ENCODE measurements at places on chromosomes 2 and 18.

GRCh38 chr18:23857756-23858155 is 156.8 kb upstream of the TTC39C start:
- no peak for DNase-seq

- no peak for DNase-seq
These were observed 26.8 kb downstream of the FAM178B start for GRCh38 chr2:96959406-96960110.

DNA sequence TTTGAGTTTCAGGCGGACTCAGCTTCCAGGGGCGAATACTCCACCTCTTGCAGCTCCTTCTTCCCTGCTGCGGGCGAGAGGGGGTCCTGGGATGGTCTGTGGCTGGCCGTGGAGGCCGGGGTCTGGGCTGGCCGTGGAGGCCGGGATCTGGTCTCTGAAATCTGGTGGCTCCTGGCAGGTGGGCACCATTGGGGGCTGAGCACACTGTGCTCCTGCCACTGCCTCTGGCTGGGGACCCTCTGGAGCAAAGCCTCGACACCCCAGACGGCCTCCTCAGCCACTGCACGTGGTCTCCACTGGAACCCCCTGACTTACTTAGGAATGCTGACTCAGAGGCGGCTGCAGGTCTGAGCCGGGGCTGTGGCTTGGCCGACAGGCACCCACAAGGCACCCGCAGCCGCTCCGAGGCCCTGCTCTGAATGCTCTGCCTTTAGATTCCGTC is 100.1 kb upstream of the ALKAL2 start:
- DNase-seq = no peak

- DNase-seq = no peak
These were observed 303.1 kb upstream of the FBXO11 start for GRCh38 chr2:48209214-48209885.

DNA sequence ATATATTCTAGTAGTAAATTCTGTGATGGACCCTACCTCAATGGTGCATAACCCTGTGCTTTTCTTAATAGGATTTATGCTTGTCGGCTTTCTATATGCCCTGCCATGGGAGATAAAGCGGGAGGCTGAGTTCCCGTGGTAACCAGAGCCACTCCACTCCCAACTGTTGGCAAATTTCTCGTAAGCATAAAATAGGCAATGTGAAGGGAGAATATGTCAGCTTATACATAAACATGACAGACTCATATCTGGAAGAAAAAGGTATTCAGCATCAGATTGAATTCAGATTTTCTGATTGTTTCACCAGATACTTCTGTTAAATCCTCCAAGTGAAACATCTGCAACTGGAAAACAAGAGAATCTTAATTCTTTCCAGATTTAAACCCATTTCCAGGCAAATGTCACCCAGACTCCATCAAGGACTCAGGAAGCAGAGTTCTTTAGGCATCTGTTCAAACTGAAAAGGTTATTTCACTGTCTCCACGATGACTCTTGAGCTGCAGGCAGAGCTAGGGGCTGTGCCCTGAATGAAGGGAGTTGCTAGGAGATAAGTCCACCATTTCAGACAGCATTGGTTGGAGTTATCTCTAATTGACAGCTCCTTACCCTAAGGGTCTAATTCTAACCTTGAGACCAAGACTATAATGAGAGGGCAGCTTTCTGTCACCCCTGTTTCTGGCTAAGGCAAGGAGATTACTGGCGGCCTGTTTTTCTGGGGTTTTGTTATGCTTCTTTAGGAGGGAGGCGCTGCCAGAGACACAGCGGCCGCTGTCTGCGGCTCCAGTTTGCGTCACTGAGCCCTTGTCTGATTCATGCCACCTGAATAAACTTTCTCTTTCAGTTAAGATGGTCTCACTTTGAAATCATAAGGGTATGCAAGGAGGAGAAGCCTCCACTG is 381.3 kb downstream of the SOX11 start:
- DNase-seq = no peak

DNA sequence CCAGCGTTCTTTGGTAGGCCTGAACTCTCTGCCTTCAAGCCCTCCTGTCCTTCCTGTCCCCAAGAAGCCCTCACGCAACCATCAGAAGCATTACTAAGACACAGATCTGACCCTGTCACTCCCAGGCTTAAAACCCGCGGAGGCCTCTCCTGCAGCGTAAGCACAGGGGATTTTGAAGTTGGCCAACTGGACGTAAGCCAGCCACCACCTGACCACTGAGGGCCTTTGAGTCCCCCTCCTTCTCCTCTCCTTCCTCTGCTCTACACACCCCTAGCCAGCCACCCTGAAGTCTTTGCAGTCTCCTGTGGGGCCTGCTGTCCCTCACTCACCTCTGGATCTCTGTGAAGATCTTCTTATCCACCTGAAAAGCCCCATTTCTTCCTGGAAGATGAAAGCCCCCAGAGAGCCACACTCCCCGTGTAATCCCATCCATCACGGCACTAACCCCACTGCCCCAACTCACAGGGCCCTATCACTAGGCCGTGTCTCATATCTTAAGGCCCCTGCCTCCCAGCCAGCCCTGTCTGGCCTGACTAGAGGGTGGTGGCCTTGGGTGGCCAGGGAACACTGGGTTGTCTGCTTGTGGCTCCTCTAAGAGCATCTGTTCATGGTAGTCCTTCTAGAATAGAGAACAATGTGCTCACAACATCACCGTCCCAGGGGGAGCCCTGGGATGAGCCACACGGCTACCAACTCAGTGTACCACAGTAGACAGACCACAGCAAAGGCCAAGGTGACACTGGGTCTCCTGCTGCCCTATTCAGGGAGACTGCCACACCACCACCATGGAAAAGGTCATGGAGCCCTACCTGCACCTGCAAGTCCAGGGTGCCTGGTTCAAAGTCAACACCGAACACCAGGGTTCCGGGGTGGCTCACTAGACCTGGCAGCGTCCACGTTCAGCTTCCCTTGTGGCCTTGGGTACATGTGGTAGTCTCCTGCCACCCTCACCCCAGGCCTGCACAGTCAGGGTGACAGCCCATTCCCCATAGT is 191.6 kb downstream of the ZBTB7C start:
- DNase-seq = no peak

- no peak for DNase-seq
These were observed 93.5 kb upstream of the STK39 start for GRCh38 chr2:168340931-168341330.

- DNase-seq = no peak
These were observed 437.6 kb downstream of the ZEB2 start for GRCh38 chr2:144082327-144082726.

- DNase-seq = no peak
These were observed 519.2 kb upstream of the SPHKAP start for GRCh38 chr2:228700638-228701037.

DNA sequence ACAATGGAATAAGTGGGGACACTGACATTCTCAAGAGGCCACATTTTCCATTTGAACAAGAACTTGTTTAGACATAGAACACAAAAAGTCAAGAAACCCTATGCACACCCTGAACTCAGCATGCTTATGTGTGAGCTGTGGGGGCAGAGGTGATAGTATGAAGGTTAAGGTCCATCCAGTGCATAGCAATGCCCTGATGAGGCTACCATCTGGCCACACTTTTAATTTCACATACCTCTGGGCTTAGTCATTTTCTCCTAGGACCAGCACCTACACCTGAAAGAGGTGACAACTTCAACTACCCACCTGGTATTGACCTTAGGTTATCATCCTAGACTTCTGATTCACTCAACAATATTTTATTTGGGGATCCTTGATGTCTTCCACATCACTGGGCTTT is 139.8 kb downstream of the PIK3C3 start:
- no peak for DNase-seq

DNA sequence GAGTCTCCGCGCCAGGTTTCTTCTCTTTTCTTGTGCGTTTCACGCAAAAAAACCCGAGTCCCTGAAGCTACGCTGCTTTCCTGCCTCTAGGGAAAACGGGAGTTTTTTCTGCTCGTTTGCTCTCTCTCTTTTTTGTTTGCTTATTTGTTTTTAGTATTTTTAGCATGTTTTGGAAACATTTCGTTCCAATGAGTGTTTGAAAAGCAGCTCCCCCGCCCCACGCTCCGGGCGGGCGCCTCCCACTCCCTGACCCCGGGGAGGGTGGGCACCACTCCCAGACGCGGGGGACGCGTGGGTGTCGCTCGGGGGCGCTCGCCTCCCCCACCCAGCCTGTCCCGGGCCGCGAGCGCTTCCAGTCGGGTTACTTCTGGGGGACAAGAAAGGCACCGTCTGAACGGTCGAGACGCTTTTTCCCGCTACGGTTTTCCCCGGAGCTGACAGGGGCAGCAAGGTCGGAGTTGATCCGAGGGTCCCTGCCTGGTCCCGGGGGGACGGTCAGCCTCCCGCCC is 446 bp upstream of the EFHD1 start:
- no peak for DNase-seq

GRCh38 chr2:24021122-24021998 is 11.5 kb downstream of the MFSD2B start:
- DNase-seq = no peak

GRCh38 chr2:160335441-160335840 is 135.4 kb upstream of the ITGB6 start:
- no peak for DNase-seq

DNA sequence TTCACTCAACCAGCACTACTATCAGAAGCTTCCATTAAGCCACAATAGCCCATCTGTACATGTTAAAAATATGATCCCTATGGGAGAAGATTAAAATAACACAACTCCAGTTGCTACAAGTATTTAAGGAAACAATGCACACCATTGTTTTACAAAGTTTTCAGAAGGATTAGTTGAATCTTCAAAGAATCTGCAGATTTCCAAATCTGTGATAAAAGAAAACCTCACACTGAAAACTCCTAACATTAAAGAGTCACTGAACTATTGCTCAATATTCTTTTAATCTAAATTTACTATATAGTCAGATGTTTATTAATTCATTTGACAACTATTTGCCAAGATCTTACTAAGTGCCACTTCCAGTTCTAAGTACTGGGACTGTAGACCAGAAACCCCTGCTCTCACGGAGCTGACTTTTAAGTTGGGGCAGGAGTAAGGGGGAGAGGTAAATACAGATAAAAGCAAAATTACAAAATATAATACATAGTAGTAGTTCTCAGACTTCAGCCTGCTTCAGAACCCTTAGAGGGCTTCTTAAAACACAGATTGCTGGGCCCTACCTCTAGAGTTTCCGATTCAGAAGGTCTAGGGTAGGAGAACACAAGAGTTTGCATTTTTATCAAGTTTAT is 94.4 kb downstream of the STK39 start:
- no peak for DNase-seq

- no peak for DNase-seq
These were observed 45.5 kb downstream of the OSR1 start for GRCh38 chr2:19312949-19313348.

DNA sequence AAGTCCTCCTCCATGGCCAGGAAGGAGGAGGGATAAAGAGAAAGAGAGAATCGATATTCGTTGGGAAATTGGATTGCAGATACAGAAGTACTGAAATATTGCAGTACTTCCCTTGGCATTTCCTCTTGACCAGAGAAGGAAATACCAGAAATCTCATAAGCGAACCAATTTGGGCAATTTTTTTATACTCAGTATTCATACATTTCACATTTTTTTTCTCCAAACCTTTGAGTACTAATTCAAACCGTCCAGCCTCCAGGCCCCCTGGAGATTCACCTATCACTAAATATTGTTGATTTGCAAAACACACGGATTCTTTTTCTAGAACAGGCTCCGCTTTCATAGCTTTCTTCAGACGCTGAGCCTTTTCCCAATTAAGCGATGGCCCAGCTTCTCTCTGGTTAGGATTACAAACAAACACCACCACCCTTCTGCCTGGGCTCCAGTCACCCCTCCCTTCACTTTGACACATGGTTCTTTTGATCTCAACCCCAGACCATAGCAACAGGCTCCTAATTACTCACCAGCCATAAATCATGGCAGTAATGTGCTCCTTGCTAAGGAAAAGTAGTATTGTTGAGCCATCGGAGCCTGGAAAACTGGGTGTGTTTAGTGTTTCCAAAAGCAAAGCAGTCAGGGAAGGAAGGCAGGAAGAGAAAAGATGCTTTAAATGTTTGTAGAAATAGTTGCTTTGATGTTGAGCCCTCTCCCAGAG is 138.4 kb upstream of the CCDC68 start:
- no peak for DNase-seq

DNA sequence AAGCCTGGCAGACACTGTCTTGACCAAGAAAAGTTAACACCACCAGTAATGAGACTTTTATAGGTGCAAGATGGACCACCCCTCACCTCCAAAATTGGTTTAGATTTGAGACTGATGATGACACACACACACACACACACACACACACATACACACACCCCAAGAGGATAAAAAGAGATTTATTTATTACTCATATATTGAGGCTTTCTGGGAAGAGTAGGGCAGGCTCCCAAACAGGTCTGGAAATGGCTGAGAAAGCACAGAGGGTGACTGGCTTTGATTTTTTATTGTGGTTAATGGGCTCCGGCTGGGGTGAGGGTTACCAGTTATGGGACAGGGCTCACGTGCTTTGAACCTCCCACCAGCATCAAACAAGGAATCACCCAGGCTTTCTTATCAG is 54.2 kb upstream of the ADAM23 start:
- no peak for DNase-seq

GRCh38 chr2:105072039-105072438 is 34.2 kb downstream of the MRPS9 start:
- no peak for DNase-seq

- no peak for DNase-seq
These were observed 15.3 kb downstream of the WNT10A start for GRCh38 chr2:218895759-218896500.

DNA sequence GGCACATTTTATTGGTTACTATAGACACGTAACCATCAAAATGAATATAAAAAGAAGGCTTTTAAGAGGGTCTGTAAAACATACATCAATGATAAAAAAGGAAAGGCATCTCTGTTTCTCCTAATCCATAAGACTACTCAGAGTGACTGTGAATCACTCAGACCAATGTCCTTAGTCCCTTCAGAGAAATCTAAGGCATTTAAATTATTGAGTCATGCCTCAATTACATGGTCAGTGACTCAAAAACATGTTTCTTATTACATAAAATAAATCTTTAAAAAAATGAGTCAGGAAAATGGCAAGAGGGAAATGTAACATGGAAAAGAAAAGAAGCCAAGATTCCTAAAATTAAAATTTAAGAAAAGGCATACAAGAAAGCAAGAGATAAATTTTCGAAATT is 146.6 kb downstream of the ERBB4 start:
- DNase-seq = no peak

DNA sequence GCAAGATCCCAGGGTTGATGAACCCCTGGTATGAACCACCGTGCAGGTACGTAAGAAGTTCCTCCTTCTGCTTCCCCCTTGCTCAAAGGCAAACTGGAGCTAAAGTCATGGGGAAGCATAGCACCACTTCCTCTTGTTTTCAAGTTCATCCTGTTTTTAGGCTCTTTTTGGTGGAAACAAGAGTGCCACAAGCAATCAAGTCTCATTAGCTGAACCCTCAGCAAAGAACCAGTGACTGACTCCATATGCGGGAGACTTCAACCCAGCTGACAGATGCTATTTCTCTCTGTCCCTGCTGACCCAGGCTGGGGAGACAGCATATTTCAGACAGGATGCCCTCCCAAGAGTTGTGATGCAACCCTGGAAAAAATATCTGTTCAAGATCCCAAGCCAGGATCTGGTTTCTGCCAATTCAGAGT is 47.7 kb downstream of the BCL2 start:
- no peak for DNase-seq

GRCh38 chr2:50729306-50730049 is 302.5 kb downstream of the NRXN1 start:
- DNase-seq = no peak

GRCh38 chr18:60421356-60422118 is 49.0 kb upstream of the MC4R start:
- no peak for DNase-seq

GRCh38 chr2:1741851-1742250 is 2.5 kb downstream of the PXDN start:
- DNase-seq = no peak
